ENCODE measurements at places on chromosomes 2 and 18.

DNA sequence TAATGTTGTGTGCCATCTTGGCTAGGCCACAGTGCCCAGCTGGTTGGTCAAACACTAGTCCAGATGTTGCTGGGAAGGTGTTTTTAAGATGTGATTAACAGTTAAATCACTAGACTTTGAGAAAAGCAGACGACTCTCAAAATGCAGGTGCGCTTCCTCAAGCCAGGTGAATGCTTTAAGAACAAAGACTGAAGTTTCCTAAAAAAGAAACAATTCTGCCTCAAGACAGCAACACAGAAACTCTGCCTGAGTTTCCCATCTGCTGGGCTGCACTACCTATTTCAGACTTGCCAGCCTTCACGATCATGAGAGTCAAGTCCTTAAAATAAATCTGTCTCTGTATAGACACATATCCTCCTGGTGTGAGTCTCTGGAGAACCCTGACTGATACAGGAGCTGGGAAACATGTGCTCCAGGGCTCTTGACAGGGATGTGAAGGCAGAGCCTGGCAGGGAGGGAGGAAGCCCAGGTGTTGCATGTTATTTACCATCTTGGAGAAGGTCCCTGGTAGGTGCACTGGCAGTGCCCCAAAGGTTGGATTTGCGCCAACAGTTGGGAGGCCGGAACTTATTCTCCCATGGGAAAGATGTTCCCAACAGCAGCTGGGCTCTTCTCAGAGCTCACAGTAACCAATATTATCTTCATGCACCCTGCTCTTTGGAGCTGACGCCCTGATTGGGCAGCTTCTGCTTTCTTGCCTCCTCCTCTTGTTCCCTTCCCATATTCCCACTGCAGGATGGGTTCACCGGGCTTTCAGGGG, 43.9 kb downstream of the ST6GAL2 start:
- peak; percentile 79 for DNase-seq

- DNase-seq = no peak
Measured at GRCh38 chr18:34647251-34647650, 62.8 kb upstream of the DTNA start.

DNA sequence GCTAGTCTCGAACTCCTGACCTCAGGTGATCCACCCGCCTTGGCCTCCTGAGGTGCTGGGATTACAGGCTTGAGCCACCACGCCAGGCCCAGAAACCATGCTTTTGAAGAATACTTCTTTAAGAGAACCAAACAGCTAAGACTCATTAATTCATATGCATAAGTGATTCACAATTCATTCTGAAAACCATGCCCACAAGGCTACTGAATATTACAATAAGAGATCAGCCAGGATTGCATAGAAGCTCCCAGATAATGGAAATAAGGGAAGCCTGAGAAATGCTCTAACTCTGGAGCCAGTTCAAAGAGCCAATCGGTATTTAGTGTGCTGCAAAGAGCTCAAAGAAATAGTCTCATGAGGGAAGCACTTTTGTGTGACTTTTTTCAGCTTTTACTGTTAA, 2.4 kb downstream of the ZNF396 start:
- no peak for DNase-seq

- DNase-seq = no peak
Measured at GRCh38 chr18:58525928-58526424, 102.9 kb downstream of the ALPK2 start.

- no peak for DNase-seq
Measured at GRCh38 chr2:31956312-31956711, 54.5 kb downstream of the MEMO1 start.

GRCh38 chr2:69017080-69017479, 4.1 kb downstream of the ANTXR1 start:
- no peak for DNase-seq

- DNase-seq = no peak
Measured at GRCh38 chr2:54629914-54630857, 93.3 kb upstream of the EML6 start.

GRCh38 chr18:8538935-8539334, 70.3 kb upstream of the RAB12 start:
- no peak for DNase-seq

Data from NCI-H510A treated with DMSO at 0.1 percent for 48 hours (cell line).